ENCODE measurements at places on chromosomes 7 and 10.

- no peak for DNase-seq
Observed at GRCh38 chr10:96152437-96152836, 22.3 kb downstream of the ZNF518A start.

DNA sequence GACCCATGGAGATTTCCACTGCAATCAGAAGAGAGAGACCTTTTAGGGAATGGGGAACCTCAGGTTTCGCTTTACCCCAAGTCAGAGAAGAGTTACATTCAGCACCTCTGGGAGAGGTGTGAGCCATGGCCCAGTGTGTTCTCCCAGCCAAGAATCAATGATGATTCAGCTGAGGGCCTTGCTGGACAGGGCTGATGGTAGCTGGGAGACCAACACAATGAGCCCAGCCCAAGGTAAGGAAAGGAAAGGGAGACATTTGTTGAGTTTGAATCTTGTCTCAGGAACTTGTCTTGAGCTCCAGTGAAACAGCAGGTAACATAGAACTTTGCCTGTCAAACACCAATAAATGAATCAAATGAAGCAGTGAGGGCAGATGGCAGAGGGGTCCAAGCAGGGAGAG is 14.0 kb upstream of the PPIA start:
- no peak for DNase-seq

- DNase-seq, result no peak
Observed at GRCh38 chr10:97764519-97764931, 7.3 kb downstream of the SFRP5 start.

DNA sequence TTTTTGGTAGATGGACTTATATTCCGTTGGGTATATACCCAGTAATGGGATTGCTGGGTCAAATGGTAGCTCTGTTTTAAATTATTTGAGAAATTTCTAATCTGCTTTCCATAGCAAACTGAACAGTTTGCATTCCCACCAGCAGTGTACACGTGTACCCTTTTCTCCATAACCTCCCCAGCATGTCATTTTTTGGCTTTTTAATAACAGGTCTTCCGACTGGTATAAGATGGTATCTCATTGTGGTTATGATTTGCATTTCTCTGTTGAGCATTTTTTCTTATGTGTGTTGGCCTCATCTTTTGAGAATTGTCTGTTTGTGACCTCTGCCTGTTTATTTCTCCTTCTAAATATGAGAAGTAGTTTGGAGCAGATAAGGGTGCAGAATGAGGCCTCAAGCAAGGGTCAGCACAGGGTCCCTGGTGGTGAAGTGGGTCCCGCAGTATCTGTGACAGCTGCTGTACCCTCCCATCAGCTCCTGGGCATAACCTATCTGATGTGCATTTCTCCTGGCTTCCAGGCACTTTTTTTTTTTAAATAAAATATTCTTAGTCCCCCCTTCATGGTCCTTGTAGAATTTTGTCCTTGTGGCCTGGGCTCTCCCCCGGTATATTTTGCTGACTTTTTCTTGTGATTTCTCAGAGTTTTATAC is 73.5 kb downstream of the PROSER2 start:
- DNase-seq, result no peak

GRCh38 chr7:134900166-134900982 is 85.9 kb upstream of the AGBL3 start:
- no peak for DNase-seq

DNA sequence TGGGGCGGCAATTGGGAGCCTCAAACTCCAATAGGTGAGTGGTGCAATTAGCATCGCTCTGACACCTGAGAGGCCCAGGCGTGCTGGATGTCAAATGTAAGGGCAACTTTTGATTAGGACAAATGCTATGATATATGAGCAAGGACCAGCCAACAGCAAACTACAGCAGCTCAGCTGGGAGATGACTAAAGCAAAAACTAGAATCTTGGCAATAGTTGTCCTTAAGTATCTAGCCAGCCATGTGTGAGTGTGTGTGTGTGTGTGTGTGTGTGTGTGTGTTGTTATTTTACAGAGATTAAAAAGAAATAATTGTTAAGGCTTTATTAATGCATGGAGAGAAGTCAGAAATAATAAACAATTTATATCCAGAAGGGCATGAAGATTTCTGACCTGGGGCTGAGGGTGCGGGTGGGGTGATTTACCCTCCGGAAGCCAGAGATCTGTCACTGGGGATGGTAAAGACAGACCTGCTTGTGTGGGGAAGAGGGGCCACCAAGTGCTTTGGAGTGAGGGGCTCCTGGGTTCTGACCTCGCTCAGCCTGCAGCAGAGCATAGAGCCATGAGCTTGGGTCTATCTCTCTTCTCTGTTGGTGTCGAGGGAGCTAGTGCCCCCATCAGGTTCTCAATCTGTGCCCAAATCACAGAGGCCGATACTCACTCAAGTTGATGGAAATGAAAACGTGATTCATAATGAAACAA is 77.3 kb downstream of the EMX2 start:
- no peak for DNase-seq

DNA sequence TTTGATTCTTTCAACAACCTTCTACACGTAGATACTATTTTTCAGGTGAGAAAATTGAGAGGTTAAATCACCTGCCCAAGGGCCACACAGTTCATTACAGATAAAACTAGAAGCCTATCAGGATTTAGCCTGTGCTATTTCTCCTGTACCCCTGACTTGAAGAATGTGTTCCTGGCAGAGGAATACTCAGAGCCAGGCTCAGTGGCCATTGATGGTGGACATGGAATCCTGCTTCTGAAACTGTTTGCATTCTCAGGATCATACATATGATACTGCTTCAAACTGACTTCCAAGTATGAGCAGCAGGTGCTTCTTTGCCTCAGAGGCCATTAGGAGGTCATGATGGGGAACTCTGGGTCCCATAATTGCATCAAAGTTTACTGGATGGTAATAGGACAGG is 348.6 kb downstream of the ADRA2A start:
- DNase-seq, result no peak

GRCh38 chr10:110395350-110396283 is 90.9 kb upstream of the SMNDC1 start:
- DNase-seq, result peak; percentile 42

GRCh38 chr7:43535031-43535451 is 47.9 kb upstream of the STK17A start:
- DNase-seq, result no peak

DNA sequence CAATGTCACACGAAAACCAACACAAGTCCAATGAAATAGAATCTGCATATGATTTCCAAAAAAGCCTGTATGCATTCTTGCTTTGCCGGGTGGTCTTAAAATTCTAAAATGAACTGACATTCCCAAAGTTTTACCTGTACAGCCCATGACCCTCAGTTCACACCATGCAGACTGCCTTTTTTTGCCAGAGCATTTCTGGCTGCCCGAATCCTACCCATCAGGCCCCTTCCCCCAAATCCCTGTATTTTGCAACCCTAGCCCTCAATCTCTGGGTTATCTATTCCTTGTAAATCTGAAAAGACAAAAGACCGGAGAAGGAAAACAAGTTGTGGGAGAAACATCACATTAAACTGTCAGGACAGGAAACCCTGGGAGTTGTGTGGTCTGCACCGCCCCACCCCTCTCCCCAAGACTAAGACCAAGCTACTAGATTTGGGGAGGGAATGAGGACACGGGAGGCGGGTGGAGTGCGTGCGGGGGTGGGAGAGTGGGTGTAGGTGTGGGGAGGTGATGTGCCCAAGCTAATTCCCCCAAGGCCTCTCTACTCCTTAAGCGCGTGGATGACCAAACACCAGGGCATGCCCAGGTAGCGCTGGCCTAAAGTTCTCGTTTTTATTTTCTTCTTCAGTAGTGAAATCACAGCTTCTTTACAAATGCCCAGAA is 1.4 kb downstream of the JCAD start:
- DNase-seq, result no peak

DNA sequence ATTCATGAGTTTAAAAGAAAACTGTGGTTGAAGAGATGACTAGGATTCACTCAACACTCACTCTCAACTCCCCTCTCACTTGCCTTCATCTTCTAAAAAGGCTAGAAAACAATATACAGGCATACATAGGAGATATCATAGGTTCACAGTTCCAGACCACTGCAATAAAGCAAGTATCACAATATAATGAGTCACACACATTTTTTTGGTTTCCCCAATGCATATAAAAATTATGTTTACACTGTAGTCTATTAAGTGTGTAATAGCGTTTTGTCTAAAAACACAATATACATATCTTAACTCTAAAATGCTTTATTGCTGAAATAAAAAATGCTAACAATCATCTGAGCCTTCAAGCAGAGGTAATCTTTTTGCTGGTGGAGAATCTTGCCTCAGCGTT is 104.9 kb upstream of the PDE1C start:
- DNase-seq, result no peak

- DNase-seq, result no peak
Observed at GRCh38 chr10:62980687-62981086, 152.4 kb upstream of the NRBF2 start.

DNA sequence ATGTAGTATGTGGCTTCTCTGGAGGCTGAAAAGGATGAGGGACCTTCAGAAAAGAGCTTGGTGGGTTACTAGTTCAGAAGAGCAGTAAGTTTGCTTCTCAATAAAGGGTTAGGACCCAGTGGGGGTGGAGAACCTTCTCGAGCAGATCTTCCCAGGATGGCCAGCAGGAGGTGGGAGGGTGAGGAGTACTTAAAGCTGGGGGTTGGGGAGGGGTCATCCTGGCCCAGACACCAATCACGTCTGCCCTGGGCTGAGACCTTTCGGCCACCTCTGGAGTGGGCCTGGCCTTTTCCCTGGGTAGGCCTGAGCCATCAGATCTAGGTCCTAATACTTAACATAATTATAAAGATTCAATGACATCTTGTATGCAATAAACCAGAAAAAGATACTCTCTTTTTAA is 149.0 kb upstream of the TCF7L2 start:
- no peak for DNase-seq

- no peak for DNase-seq
Observed at GRCh38 chr10:22527520-22527919, 182.2 kb downstream of the SPAG6 start.

DNA sequence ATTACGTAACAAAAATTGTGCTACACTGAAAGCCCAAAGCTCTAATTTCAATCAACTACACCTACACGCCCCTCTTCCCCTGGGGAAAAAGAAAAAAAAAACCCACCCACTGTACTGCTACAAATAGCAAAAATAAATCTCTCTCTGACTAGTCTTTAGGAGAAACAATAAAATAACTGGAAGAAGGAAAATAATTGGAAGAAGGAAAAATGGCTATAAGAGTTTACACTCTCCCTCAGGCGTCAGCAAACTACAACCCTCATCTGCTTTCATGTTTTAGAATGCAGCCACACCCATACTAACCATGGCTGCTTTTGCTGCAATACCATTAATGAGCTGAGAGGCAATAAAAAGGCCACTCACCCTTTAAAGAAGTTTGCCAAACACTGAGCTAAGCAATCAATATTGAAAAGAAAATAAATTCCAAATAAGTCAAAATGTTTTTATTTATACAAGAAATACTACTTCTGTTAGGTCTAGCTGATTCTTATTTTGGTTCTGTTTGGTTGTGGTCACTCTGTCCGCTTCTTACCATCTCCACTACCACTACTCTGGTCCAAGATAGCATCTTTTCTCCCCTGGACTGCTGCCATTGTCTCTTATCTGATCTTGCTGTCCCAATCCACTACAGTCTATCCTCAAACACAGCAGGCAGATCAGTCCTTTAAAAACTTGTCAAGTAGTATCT is 3.8 kb downstream of the MINDY3 start:
- no peak for DNase-seq

- no peak for DNase-seq
Observed at GRCh38 chr10:113945075-113945686, 90.7 kb downstream of the NHLRC2 start.

- DNase-seq, result no peak
Observed at GRCh38 chr10:100968062-100968736, 1.1 kb upstream of the SEMA4G start.

DNA sequence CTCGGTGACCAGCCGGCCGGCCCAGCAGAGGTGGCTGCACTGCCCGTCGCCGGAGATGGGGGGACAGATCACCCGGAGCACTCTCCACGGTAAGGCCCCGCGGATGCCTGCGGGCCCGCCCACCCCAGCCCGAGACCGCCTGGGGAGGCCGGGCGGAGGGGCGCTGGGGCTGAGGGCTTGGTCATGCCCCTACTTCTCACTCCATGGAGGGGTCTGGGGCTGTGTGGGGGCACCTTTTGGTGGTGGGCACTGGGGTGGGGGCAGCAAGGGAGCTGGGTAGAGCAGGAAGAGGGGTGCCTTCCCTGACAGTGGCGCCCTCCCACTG is 61.8 kb downstream of the NEURL1 start:
- no peak for DNase-seq

- peak; percentile 59 for DNase-seq
Observed at GRCh38 chr7:832167-832967, at the start of gene SUN1. Gene SUN1, plus strand, starts transcription at chr7:832476. Its CDS starts 49 bp downstream, at chr7:832525.

GRCh38 chr10:61992671-61993668 is 91.5 kb downstream of the ARID5B start:
- DNase-seq, result peak; percentile 86

GRCh38 chr10:113983552-113983951 is 60.1 kb upstream of the ADRB1 start:
- DNase-seq, result no peak

GRCh38 chr10:130499541-130499940 is 363.4 kb downstream of the GLRX3 start:
- no peak for DNase-seq

DNA sequence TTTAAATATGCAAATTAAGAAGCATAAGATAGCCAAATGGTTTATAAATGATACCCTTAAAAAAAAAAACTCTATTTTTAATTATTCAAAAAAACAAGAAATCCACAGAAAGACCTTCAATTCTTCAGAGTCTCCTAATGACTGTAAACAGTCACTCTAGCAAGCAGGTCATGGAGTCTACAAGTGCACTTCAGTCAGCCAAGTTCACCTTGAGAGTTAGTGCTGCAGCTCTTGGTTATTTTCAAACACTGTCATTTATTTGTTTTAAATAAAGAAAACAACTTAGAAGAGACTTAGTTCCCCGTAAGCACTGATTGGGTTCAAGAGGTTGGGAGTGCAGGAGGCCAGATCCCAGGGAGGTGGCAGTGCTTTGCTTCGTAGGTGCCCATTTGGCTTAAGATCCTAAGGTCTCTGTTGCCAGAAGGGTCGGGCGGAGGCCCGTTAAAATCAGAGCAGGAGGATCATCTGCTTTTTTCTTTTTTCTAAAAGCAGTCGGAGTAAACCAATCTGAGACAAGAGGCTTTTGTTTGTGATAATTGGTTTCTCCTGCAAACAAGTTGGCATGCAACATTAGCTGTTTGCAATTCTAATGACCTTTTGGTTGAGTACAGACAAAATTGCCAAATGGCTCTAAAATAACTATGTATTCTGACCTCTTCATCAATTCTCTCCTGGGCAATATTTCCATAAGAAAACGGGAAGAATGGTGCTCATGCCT is 86.4 kb upstream of the ELMO1 start:
- DNase-seq, result no peak

- no peak for DNase-seq
Observed at GRCh38 chr7:10239695-10240345, 733.9 kb upstream of the PHF14 start.

DNA sequence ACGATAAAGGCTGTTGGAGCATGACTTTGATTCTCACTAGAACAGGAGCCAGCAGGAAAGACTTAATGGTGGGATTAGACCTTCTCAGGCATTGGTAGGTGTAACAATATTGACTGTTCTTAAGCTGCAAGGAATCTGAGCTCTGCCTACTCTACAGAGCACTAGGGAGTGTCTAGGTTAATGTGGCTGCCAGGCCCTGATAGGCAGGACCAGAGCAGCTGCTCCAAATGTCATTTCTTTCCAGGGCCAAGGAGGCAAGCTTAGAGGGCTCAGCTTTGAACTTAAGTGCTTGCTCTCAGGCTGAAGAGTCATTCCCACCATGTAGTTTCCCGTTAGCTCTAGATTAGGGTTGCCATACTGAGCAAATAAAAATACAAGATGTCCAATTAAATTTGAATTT is 96.8 kb downstream of the RAB18 start:
- no peak for DNase-seq

Data from CD4-positive, alpha-beta T cell treated with Interferon alpha-2 for 1 hour (primary cell).